ENCODE measurements at places on chromosomes 4 and X. TPM values are rescaled to one million over a fixed set of nuclear protein-coding genes. Genes with fewer than 3 reads are reported as not detected.

ASB12 gene
- total RNA-seq: not detected

HS3ST1 gene
- 0.17 TPM for total RNA-seq

GRCh38 chr4:118326585-118326984 is 26.2 kb downstream of the PRSS12 start:
- DNase-seq: no peak

GRCh38 chr4:56531823-56532222 is 26.2 kb downstream of the ARL9 start:
- no peak for DNase-seq

SOWAHB gene
- total RNA-seq: under 0.01 TPM

DNA sequence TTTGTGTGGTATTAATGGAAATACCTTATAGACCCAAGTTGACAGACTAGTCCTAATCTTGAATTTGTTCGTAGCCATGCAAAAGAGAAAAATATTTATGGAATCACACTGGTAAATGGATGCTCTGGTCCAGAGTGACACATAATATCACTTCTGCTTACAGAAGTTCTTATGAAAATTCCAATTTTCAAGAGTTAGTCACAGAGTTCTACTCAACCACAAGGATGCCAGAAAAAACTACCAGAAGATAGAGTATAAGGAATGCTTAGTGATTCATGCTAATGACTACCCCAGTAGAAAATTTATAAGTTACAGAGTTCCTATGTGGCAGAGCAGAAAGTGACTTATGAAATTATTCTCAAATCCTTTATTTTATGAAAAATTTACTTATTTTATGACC is 1384.8 kb downstream of the FAM133A start:
- DNase-seq: no peak

GRCh38 chr4:19239565-19239964 is 1012.1 kb upstream of the SLIT2 start:
- no peak for DNase-seq

CENPI gene
- 30.2 TPM for total RNA-seq

DNA sequence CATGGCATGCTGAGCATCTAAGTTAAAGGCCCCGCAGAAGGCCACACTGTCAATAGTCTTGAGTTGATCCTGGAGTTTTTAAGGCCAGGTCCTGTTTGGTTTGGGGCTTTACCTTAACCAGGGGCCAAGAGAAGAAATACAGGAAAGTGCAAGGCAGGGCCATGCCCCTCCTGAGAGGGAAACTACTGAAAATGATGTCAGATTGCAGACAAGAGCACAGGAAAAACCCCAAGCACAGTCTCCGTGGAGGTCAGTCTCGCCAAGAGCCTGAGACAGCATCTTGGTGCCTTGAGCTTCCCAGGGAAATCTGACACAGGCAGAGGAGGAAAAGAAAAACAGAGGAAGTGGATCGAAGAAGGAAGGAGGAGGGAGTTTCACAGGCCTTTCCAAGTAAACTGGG is 32.2 kb upstream of the GATB start:
- DNase-seq: no peak

DNA sequence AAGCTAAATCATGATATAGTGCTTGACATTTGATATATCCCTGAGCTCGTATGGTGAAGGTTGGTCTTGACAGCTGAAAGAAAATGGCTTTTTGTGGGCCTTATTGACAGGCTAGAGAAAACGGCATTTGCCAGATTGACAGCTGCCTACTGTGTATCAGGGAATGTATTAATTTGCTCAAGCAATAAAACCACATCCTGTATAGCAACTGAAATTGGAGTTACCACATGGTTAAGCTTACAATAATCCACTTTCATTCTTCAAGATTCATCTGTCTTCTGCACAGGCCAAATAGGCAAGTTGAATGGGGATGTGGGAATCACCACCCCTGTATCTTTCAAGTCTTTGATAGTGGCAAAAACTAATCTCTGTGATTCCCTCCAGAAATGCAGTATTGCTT is 76.2 kb upstream of the IL2 start:
- no peak for DNase-seq

MAGEA1 gene
- not detected for total RNA-seq

DNA sequence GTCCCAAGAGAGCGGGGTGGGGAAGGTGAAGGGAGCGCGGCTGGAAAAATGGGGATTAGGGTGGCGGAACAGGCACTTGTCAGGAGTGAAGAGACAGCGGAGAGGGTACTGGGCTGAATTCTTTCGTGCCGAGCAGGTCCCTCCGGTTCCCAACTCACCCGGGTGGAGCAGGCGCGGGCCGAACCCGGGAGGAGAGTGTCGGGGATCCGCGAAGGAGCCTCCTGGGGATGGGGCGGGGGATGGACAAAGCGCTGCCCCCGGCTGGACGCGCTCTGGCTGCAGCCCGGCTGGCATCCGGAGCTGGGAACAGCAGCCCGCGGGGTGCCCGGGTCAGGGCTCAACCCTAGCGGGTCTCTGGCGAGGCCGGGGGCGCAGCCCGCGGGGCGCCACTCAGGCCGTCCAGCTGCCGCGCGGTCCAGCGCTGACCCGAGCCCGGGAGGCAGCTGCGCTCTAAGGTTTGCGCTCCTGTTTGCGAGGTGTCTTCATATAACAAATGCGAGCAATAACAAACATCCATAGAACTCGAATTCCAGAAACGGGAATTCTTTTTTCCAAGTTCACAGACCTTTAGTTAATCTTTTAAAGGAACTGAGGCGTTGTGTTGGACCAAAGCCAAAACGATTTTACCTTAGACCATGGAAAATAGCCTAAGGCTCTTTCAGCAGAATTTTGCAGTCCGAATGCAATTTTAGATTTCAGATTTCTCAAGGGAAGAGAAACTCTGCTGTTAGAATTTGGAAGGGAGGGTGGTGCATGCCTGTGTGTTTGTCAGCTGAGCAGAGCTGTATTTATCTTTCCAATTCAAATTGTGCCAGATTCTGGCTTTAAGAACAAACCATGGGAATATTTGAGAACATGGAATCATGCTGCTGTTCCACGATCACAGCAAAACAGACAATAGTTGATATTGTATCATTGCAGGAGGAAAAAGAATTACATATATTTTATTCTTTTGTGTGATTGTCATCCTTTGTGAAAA is 744 bp downstream of the NPY5R start:
- peak; percentile 9 for DNase-seq

DNA sequence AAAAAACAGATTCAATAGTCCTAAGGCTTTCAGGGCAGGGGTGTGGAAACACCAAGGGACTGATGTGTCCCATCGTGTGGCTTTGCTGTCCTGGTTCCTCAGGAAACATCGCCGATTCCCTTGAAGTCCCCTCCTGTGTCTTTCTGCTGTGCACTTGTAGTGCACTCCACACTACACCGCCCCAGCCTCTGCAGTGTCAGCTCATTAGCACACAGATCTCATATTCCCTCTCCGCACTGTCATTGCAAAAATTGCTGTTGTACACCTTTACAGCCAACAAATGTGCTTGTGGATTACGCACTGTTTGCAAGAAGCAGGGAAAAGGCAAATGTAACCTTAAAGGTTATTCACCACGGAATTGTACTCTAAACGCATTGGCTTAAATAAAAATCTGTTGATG is 5.3 kb downstream of the GRIA3 start:
- no peak for DNase-seq

GUCY1B1 gene
- 6.3 TPM for total RNA-seq

DNA sequence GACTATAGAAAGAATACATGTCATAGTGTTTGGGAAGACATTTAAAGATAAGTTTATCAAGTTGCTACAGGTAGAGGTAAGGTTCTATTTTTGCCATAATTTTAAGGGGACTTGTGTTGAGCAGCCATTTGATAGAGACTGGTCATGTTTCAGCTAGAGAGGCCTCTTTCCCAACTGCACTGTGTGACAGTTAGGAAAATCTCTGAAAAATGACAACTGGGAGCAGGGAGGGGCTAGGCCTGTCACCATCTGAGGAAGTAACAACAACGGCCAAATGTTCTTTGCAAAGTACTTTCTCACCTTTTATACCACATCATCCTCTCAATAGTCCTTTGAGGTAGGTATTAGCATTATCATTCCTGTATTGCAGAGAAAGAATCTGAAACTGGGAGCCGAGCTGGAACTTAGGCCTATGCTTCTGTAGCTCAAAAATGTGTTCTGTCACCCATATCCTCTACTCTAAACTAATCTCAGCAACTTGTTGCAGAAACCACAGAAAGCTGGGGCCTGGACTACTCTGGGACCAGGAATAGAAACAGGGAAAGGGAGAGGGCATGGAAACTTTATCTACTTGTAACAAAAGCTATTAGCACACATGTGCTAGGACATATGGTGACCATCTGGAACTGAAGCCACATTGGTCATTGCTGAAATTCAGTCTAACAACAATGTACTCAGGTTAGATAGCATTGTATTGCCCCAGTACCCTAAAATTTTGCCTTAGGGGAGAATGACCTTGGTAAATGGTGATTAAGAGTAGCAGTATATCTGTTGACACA is 198.9 kb downstream of the MID1IP1 start:
- DNase-seq: no peak

DNA sequence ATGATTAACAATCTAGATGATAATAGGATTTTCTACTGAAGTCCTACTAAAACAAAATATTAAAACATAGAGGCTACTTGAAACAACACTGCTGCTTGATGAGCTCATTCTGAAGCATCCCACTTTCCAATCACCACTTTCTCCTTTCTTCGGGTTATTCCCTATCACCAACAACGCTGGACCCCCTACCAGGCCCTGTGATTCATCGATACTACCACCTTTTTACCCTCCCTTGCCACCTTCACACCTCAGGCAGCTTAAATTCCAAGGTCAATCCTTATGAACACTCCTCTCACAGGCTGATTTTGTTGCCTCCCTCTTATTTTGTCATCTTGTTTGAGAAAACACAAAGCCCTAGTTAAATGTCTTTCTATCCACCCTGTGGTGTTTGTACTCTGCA is 102.6 kb downstream of the IQCM start:
- no peak for DNase-seq

- no peak for DNase-seq
Measured at GRCh38 chr4:71630803-71631202, 153.1 kb downstream of the GC start.

GRCh38 chr4:142402156-142402555 is 443.9 kb downstream of the INPP4B start:
- no peak for DNase-seq

DGKK gene
- not detected for total RNA-seq

DNA sequence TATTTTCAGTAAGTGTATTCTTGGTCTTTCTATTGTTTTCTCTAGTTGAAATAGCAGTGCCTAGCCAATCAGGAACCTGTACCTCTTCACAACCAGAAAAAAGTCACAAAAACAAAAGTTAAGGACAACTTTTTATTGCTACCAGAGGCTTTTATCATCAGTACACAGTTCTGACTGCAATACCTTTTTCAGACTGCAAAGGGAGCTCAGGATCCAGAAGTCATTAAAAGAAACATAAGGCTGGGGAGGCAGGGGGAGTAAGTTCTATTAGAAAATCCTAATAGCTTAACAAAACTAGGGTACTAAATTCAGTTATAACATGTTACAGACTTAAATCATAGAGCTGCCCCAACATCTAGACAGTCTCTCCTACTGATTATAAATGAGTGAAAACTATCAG is 28.8 kb downstream of the CCNI start:
- peak; percentile 50 for DNase-seq

TMEM47 gene
- total RNA-seq: 8.7 TPM

FAM53A gene
- total RNA-seq: 1.1 TPM

GRCh38 chr4:140174543-140174942 is 20.6 kb upstream of the MAML3 start:
- no peak for DNase-seq

TKTL2 gene
- total RNA-seq: not detected

MAGEE2 gene
- not detected for total RNA-seq

- DNase-seq: no peak
Measured at GRCh38 chr4:39526765-39527295, 409 bp downstream of the UGDH start.

CEP44 gene
- 12.4 TPM for total RNA-seq

- DNase-seq: no peak
Measured at GRCh38 chrX:122203399-122203798, 980.7 kb upstream of the GRIA3 start.

MMRN1 gene
- total RNA-seq: 2,743 TPM

MAGEA2B gene
- not detected for total RNA-seq

DNA sequence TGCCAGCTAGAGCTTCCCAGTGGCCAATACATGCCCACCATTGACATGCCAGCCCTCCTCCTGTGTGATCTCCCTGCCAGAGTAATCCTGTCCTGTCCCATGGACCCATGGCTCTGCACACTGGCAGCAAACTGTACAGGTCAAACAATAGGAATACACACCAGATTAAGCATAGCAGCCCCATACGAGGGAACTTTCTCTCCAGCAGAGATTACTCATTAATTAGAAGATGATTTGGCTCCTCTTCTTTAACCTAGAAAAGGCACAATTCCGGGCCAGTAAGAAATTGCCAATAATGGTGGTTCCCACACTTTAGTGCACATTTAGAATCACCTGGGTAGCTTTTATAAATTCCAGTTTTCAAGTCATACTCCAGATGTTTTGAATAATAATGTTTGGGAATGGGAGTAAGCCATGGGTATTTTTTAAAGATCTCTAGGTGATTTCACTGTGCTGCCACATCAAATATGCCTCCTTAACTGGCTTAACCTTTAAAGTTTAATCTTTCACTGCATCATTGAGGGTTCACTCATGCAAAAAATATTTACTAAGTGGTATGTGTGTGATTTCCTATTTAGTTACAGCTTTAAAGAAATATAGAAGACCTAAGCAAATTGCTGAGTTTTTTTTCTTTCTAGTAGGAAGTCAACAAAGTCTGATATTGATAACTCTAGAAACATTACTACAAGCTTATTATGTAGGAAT is 277.6 kb upstream of the NWD2 start:
- DNase-seq: no peak

FGFR3 gene
- total RNA-seq: 1.4 TPM

UGT2B15 gene
- not detected for total RNA-seq

DNA sequence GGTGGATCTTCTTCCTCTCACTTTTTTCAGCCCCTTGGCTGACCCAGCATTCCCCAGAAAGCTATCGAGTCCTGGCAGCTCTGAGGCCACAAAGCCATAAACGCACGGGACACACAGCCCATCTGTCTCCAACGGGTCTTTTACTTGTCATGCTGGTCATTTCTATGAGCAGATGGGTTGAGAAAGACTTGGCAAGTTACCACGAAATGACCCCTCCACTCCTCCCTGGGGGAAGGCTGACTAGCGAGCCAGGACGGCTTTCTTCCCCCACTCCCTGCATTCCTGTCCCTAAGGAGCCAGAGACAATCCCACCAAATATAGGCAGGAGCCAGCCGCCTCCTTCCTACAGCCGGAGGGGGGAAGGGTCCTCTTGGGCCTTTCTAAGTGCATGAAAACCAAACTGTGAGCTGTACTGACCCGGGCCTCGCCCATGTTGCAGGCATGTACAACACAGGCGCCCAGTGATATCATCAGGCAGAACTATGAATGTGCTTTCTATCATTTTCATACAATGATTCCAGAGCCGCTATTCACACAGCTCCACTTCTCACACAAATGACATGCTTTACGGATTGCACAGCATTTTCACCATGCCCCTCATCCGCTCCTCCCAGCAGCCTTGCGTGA is 28.6 kb downstream of the AFAP1 start:
- no peak for DNase-seq
